ENCODE measurements at places on chromosomes 2 and 18. TPM values are rescaled to one million over a fixed set of nuclear protein-coding genes. Genes with fewer than 3 reads are reported as not detected.

The SKA1 gene
- 4.0 TPM for total RNA-seq

The CFC1 gene
- not detected for total RNA-seq

The NMUR1 gene
- not detected for total RNA-seq

The VAMP5 gene
- total RNA-seq: not detected

The KANSL3 gene
- 44.2 TPM for total RNA-seq

The PIEZO2 gene
- total RNA-seq: 139 TPM

The GAD1 gene
- not detected for total RNA-seq

The NGEF gene
- total RNA-seq: 0.26 TPM

The CBLN2 gene
- total RNA-seq: not detected

The CPS1 gene
- total RNA-seq: 22.3 TPM

The SMCHD1 gene
- 58.1 TPM for total RNA-seq

The SETBP1 gene
- 69.3 TPM for total RNA-seq

The FAHD2B gene
- total RNA-seq: 26.1 TPM

The TTR gene
- total RNA-seq: 11.2 TPM

The C2orf80 gene
- total RNA-seq: not detected

The ACP1 gene
- total RNA-seq: 81.4 TPM

The ANKRD53 gene
- 2.7 TPM for total RNA-seq

The ZNF892 gene
- 7.0 TPM for total RNA-seq

The ALK gene
- total RNA-seq: not detected

The DLX2 gene
- total RNA-seq: 17.4 TPM

The SMC6 gene
- 21.3 TPM for total RNA-seq

The PID1 gene
- total RNA-seq: not detected

The KANSL1L gene
- total RNA-seq: 23.0 TPM

The CD8A gene
- not detected for total RNA-seq
